D721Med (cell line): ENCODE measurements at places on chromosomes 7 and 10.

DNA sequence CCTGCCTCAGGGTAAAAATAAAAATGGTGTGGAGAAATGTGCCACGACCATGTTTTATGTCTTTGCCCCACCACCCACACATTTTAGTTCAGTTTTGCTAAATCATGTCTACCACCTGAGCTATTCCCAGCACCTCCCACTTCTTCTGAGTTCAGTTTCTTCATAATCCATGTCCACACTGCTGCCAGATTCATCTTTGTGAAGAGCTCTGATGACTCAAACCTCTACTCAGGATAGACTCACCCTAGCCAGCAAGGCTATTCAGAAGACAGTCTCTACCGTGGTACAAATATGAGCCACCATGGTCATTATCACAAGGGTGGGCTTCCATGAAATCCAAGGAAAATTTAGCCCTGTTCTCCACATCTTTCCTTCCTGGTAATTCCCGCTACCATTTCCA is 231.1 kb upstream of the PRKCQ start:
- DNase-seq, result no peak

GRCh38 chr7:37332243-37333016 is 116.2 kb downstream of the ELMO1 start:
- DNase-seq, result no peak

DNA sequence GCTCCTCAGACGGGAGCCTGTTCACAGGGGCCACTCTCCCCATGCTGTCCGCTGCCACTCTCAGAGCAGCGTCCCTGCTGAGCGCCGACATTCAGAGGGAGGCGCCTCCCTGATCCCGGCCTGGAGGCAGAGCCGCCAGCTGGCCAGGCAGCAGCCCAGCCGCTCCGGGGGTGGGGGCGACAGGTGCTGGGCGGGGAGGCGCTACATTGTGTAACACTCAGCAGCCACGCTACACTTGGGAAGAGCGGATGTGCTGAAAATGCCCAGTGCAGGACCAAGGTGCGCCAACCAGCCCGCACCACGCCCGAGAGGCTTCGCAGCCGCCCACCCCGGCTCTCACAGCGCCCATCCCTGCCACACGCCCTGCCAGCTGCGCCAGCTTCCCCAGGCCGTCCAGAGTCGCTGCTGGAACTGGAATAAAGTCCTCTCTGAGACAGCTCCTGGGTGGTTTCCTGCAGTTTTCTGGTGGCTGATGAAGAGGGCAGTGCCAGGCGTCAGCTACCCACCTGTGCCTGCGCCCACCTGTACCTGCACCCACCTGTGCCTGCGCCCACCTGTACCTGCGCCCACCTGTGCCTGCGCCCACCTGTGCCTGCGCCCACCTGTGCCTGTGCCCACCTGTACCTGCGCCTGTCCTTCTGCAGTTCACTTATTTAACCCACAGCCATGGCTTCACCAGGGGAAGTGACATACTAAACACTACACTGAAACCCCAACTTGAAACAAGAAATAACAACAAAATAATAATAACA is 25.7 kb downstream of the STK32C start:
- no peak for DNase-seq

DNA sequence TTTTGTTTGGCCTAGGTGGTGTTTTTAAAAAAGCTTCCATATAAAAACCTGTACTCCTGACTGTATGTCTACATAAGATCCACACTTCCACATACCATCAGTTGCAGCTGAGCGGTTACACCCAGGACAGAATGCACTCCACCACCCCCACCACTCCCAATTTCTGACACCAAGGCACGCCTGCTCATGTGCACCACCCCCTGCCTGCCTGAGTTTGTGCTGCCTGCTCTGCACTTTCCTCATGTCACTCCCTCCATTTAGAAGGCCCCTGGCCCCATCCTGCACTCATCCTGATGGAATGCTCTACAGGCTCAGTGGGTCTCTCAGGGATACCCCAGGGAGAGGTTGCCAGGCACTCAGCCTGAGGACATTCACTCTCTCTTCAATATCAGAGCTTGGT is 6.5 kb downstream of the VPS41 start:
- no peak for DNase-seq

DNA sequence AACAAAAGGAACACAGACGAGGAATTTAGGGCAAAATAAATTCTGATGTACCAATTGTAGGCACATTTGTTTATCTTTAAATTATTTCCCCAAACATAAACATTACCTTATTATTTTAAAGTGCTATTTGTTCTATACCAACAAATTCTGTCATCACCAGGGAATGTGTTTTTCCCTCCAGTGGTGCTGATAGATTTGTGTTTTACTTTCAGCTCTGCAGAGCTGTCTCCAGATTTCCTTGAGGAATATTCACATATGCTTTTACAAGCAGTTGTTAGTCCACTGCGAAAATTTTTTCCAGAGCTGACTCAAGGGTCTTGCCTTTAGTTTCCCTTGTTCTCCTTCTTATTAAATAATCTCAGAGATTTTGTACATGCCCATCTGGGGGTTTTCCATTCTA is 362.8 kb downstream of the PHF14 start:
- no peak for DNase-seq

GRCh38 chr7:47092336-47092735 is 489.6 kb downstream of the TNS3 start:
- no peak for DNase-seq

DNA sequence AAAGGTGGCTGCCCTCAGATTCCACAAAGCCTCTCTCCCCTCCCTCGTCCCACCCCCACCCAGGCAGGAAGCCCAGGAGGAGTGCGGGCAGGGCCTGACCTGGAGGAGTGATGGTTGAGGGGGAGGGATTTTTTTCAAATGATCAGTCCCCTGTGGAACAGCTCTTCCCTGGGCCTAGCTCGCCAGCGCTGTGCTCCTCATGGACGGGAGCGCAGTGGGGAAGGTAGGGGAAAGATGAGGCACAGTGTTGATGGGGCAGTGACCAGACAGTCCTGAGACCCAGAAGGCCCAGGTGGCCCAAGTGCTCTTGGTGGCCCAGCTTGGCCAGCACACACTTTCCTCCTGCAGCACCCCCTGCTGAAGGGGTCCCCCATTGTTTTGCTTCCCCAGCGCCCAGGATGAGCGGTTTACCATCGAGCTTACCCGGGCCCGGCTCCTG is 8.5 kb downstream of the SAP25 start:
- DNase-seq, result no peak

- DNase-seq, result no peak
Observed at GRCh38 chr7:44180631-44181030, 8.6 kb downstream of the GCK start.

- no peak for DNase-seq
Observed at GRCh38 chr10:29646960-29647461, 12.2 kb upstream of the SVIL start.

GRCh38 chr7:116610210-116610609 is 61.8 kb upstream of the MET start:
- no peak for DNase-seq

DNA sequence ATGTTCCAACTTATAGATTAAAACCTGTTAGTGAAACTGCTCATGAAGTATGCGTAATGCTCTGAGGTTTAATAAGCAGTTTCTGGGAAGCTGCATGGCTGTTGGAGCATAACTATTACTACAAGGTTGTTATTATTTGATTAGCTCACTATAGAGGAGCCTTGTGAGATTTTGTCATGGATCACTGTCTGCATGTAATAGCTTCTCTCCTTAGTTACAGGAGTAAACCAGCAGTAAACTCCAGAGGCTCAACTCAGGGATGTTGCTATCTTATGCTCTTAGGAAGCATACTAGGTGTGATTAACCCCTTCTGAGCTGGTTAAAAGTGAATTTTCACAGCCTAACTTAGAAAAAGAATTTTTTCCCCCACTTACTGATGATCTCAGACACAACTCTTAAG is 63.6 kb upstream of the IFRD1 start:
- DNase-seq, result no peak

DNA sequence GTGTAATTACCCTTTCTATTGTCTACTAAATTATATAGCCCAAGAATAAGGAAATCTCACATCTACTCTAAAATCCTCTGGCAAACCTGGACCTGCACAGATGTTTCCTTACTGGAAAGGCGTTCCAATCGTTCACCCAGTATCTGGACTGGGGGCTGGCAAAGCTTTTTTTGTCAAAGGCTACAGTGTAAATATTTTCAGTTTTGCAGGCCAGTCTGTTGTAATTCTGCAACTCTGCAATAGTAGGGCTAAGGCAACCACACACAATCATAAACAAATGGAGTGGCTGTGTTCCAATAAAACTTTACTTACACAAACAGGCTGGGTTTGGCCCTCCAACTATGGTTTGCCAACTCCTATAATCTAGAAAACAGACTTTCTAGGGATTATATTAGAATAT is 56.2 kb downstream of the GLI3 start:
- DNase-seq, result no peak

GRCh38 chr7:727104-727805 is at the start of gene PRKAR1B:
Gene PRKAR1B, minus strand, starts transcription at chr7:727281. Its CDS starts 15,776 bp downstream, at chr7:711505.
- no peak for DNase-seq

DNA sequence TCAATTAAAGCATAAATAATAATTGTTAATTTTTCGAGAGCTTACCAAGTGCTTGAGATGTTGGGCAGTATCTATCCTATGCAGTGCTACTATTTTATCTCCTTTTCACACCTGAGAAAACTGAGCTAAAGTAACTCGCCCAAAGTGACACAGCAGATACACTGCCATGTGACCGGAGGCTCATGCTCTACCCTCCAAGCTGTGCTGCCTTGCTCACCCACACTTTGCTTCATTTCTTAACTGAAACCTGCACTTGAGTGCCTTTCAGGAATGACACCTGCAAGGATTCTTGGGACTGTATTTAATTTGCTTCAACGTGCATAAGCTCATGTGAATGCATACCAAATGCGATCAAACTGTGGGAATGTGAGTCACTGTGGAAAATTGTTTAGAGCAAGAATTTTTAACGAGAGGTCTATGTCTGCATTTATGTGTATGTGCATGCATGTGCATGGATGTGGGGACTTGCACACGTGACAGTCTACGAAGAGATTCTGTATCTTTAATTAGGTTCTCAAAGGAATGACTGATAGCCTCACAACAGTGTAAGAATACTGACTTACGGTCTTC is 119.2 kb downstream of the ADCYAP1R1 start:
- DNase-seq, result no peak

GRCh38 chr10:86878983-86879713 is 78.3 kb downstream of the MMRN2 start:
- no peak for DNase-seq

DNA sequence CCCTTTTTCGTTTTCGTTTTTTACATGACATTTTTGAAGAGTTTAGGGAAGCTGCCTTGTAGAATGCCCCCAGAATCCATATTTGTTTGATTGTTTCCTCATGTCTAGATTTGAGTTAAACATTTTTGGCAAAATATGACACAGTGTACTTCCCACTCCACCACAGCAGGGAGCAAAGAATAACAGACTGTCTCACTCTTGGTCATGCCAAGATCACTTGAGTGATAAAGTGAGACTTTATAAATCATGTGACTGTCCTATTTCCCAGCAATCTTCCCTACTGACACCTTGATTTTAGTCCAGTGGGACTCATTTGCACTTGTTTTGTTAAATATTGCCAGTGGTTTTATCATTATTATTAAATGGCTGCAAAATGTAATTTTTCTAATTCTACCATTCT is 44.4 kb upstream of the USP6NL start:
- no peak for DNase-seq

- DNase-seq, result no peak
Observed at GRCh38 chr7:131231381-131232220, 96.1 kb upstream of the MKLN1 start.

GRCh38 chr7:143354376-143354775 is 8.1 kb downstream of the FAM131B start:
- no peak for DNase-seq

DNA sequence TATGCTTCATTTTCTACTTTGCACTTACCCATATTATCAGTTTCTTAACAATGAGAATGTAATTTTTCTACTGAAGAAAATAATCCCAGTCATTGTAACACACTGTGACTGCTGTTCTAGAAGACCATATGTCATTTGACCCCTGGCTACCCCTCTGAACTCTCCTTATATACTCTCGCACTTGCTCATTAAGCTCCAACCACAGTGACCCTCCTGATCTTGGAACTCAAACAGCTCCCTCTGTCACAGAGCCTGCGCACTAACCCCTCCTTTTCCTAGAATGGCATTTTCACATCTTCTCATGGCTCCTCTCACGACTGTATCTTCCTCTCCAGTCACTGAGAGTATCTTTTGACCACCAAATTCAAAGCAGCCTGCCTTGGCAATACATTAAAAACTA is 169.7 kb downstream of the CACNA2D1 start:
- DNase-seq, result no peak

DNA sequence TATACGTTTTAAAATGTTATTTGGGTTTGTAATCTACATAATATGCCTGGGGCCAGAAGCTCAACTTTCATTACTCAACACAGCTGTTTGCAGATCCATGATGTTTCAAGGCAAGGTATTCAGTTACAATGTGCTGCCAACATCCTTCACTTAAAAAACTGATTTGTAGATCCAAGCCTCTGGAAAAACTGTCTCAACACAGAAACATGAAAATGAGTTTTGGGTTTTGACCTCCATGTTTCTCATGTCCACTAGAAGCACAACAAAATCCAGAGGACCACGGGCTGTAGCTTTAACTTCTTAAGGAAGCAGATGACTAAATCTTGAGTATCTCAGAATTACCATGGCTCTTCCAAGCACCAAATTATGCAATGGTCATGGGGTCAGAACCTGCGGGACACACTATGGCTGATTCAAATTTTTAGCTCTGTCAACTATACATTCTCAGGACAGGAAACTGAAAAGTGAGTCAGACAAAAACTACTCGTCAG is 247.1 kb upstream of the GRB10 start:
- no peak for DNase-seq

GRCh38 chr10:98090822-98091221 is 43.6 kb upstream of the R3HCC1L start:
- no peak for DNase-seq

DNA sequence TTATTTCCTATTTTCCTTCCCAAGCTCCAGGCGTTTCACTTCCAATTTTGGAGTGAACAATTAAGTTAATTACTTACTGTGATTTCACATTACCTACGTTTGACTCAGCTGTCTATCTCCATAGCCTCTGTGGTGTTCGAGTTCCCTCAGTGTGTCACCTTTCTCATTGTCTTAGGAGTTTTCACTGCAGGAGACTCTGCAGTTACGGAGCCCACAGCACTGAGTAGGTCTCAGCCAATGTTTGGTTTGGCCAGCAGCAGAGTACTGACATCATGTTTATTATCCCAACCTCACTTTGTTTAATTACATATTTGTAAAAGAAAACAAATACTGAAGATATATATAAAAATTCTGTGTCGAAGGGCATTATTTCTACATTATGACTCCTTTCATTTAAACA is 1123.9 kb downstream of the CNTNAP2 start:
- DNase-seq, result no peak
